ENCODE measurements at places on chromosomes 7 and 10.

DNA sequence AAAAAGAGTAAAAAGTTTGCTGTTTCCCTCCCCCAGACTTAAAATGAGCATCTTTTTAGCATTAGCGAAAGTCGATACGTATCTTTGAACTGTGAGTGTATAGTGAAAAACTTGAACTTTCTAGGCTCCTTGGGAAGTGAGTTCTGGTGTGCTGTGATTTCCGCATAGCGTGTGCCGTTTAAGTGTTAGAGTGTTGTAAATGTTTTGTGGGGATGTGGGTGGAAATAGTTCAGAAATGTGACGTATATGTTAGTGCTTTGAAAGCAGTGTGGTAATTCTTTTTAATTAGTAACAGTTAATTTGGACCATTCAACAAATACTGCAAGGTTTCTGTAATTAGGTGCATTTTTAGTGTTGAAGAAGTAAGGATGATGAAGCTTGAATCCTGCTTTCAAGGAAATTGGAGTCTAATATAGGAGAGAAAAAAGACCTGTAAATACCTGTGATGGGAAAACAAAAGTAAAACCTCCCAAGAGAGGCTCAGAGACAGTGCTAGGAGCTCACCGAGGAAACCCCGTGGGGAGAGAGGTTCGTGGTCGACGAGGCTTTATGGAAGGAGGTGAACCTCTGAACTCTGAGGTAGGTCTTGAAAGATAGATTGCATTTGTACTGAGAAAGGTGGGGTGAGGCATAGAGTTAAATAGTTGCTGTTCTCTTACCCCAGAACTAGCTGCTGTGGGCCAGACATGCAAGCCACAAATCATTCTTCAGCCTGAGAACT, 40.8 kb downstream of the RBM33 start:
- DNase-seq, result no peak

- DNase-seq, result no peak
Observed at GRCh38 chr7:71972534-71972933, 439.6 kb downstream of the CALN1 start.

DNA sequence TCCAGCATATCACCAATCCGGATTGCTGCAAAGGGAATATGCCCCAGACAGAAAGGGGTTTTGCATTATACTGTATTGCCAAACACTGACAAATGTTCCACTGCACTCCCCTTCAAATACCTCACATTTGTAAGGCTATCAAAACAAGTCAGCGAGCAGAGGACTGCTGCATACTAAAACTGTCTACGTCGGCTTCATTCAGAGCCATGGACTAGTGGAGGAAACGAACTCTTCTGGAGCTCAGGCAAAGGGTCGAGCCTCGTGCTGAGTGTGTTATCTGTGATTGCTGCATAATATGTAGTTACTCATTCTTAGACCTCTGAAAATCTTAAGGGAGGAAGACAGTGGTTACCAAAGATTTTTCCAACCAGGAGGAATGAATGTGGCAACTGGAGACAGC, 200.2 kb downstream of the DYNC1I1 start:
- no peak for DNase-seq

- DNase-seq, result no peak
Observed at GRCh38 chr7:148492157-148492860, 98.3 kb upstream of the C7orf33 start.

DNA sequence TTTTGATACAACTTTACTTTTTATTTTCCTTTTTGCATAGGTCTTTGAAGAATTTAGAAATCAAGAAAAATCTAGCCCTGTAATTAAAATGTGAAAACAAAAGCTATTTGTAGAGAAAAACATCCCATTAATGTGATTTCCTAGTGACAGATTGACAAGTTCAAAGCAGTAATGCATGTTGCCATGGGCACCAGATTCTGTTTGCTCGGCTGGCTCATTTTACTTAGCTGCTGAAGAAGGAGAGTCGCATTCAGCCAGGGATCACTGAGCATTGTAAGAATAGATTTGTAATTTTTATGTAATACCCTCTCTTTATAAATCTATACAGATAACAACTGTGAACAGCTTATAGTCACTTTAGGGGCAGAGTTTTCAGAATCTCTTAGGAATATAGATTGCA, 28.5 kb downstream of the DNAJB9 start:
- DNase-seq, result peak; percentile 13

DNA sequence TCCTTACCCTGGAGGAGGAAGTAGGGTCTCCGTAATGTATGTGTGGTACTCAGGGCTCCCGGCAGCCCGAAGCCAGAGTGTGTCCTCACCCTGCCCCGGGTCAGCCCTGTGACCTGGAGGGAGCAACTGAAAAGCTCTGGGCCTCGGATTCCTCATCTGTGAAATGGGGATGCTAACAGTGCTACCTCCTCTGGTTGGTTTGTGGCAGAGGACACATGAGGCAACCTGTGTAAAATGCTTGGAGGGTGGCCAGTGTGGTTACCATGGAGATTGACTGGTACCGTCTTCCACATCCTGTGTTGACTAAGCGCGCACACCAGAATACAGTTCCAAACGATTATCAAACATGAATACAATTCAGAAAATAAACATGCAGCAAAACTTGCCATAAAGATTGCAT, 163.8 kb upstream of the KLF6 start:
- peak; percentile 34 for DNase-seq

DNA sequence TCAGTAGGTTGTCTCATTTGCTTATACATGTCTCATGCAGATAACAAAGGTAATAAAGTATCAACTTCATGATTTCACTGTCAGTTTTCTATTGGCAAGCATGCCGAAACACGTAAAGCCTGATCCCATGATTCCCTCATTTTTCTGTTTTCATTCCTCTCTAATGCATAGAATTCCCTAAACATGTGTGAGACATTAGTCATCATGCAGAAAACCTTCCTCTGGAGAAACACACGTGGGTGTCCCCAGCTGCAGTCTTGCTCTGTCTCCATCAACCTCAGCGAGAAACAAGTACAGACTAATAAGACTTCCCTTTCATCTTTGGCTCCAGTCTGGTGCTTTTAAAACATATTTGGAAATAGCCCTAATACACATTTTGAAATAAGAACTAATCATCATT, 432.7 kb upstream of the VSTM2A start:
- DNase-seq, result no peak

DNA sequence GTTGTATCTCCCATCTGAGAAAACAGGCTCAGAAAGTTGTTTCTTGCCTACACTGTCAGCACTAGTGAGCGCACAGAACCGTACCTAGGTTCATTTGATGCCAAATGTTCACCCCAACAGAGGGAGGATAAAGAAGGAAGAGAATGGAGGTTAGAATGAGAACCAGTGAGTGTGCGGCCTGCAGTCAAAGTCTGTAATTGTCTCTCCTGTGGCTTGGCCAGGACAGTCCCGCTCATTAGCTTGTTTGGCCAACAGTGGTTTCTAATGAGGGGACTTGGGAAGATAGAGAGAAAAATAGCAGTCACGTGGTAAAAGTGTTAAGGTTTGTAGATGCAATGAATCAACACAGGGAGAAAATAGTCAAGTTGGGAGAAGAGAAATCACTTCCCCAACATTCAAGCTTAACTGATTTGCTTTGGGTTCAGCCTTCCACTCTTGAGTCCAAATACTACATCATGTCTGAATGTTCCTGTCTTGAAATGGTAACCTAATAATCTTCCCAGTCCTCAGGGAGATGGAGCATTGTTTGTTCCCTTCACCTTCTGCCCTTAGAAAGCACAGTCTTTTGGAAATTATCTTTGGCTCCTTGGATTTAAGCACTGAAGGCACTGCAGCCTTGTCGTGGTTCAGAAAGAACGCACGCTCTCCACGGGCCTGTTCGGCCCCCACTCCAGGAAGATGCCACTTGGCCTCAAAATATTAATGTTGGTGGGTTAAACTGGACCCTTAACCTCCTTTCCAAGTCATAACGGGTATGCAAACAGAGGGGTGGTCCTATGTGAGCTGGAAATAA, 360.4 kb upstream of the ZNF32 start:
- no peak for DNase-seq

- no peak for DNase-seq
Observed at GRCh38 chr7:114422507-114423501, 8.2 kb downstream of the FOXP2 start.

DNA sequence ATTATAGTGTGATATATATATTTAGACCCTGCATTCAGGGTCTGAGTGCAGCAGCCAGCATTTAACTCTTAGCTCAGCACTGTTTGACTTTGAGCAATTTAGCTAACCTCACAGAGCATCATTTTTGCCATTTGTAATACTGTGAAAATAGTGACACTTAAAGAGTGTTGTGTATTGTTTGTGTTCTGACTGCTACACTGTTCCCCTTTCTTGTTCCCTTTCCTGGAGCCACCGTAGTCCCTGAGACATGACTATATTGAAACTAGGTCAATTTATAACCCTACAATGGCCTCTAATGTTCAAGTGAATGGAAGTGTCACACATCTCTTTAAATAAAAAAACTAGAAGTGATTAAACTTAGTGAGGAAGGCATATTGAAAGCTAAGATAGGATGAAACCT, 20.3 kb upstream of the CD36 start:
- no peak for DNase-seq

- DNase-seq, result no peak
Observed at GRCh38 chr10:30836406-30836805, 195.3 kb downstream of the ZNF438 start.

DNA sequence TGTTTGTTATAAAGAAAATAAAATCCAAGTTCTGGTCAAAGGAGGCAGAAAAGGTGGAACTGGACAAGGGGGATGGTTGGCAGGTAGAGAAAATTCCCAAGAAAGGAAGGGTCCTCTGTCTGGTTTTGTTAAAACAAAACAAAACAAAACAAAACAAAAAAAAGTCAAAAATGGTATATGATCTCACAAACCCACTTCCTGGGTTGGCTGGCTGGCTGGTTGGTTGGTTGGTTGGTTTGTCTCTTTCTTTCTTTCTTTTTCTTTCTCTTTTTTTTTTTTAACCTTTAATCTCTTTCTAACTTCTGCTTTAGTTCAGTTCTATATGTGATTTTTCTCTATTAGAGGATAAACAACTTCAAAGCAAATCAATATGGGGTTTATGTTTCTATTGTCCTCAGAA, 41.1 kb upstream of the CPN1 start:
- DNase-seq, result no peak

GRCh38 chr7:18861514-18862118, 255.8 kb downstream of the TWIST1 start:
- no peak for DNase-seq

- DNase-seq, result no peak
Observed at GRCh38 chr7:17669204-17669603, 271.1 kb downstream of the SNX13 start.

DNA sequence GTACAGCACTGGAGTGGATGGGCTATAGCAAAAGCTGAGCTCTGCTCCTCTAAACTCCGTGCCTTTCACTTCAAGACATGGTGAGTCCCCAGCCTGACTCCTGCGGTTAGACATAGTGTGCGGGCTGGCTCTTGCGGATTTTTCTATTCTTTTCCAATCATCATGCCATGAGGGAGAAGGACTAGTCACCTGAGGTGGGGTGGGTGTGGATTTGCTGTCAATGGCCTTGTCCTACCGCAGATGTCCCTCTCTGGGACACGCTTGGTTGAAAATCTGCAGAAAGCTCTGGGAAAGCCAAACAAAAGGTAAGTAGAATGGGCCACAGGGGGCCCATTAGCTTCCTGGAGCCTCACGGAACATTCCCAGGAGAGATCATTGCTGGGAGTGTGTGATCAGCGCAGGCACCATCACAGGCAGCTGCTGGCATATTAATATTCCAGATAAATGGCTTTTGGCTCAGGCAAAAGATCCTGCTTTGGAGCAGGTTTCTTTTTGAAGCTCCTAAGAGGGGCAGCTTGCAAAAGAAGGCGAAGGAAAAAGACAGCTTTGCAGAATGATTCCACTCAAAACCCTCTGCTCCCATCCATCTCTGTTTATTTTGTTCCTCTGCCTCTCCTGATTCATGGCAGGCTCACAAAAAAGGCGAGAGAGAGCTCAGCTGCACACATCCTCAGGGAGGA, 509.0 kb upstream of the ZMIZ1 start:
- DNase-seq, result no peak

Measured in thyroid gland (tissue), 4 donors.